ENCODE measurements at places on chromosomes 5 and 9.

DNA sequence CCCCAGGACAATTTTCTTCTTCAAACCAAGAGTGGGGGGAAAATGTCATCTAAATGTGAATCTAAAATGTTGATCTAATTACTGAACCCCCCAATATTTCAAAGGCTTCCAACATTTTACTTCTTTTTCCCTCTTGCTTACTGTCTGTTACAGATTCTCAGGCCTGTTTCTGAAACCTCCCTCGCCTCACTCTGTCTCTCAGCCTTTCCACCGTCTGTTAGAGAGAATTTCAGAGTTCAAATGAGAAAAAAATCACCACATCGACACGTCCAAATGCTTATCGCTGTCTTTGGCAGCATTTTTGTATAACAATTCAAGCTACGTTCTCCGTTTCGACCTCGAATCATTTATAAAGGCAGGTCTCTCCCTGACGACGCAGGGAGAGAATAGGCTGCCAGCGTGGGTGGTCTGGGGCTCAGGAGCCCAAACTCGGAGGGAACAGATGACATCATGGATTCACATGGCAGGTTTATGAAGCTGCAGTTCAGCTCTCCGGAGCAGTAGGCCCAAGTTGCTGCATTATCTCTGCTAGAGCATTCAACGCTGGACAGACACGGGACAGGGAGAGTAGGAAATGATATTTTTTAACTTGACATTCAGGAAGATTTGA is 139.8 kb downstream of the GAS1 start:
- DNase-seq = no peak

DNA sequence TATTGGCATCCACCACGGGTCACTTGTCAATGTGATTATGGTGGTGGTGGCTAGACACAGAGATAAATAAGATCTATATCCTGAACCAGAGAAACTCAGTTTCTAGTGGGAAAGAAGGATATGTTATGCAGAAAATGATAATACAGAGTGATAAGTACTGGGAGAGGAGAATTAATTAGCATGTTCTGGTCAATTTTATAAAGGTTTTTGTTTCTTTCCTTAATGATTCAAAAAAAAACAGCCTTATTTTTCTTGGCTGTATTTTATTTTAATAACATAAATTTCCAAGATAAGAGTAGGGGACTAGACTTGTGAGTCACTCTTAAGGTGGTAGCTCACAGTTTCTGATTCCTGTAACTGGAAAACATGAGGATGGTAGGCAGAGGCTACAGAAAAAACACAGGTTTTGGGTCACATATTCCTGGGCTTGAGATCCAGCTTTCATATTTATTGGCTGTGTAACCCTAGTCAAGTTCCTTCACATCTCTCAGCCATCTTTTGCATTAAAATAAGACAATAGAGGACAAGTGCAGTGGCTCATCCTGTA is 350.3 kb upstream of the RPS23 start:
- no peak for DNase-seq

- DNase-seq = no peak
Observed at GRCh38 chr5:111929261-111929660, 172.3 kb upstream of the NREP start.

- no peak for DNase-seq
Observed at GRCh38 chr5:95606419-95606818, 13.5 kb upstream of the GPR150 start.

GRCh38 chr9:115327436-115328122 is 209.6 kb upstream of the TNC start:
- DNase-seq = no peak

DNA sequence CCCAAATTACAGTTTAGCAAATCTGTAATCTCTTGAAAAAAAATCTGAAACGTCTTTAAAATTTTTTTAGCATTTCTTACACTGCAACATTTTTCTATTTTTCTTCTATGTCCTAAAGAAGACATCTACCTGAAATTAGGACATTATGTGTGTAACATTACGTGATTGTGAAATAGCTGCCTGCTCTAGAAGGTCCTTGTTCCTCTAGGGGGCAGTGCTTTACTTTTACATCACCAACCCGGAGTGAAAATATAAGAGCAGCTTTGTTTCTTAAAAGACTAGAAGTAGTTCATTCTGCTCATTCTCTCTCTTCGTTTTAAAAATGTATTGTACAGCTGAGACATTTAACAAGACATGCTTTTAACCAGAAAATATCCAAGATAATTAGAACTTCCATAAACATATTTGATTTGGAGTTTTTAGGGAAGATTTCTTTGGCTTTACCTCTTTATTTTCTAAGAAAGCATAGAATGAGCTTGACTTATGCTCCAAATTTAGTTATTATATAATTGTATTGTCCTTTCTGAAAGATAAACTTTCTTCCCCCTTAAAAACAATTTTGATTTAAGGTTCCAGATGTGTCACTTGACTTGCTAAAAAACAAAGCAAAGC is 48.1 kb upstream of the RIOK2 start:
- DNase-seq = no peak

DNA sequence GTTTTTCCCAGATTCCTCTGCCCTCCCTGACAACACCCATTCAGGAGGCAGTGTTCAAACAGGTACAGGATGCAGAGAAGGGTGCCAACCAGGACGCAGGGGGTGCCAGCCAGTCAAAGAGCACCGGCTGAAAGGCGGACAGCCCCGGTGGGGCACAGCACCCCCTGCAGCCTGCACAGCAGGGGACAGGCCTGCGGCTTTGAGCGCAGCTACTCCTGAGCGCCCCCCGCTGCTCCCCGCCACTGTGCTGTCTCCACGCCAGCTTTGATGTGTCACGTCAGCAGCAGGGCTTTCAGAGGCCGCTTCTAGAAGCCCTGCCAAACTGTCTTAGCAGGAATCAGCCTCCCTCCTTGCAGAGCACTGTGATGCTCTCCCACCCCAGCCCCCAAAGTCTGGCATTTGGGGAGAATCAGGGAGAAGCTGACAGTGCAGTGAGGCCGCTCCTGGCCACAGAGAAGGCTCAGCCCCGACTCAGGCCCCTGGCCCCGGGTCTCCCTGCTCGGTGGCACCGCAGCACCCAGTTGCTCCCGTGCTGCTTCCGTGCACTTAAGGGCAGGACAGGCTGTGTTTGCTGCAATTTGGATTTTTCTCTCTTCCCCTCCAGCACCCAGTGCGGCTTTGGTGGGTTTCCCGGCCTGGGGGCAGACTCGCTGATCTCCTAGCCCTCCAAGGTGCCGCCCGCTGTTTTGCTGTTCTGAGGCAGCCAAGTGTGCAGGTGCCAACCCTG is 20.3 kb downstream of the AK8 start:
- no peak for DNase-seq

DNA sequence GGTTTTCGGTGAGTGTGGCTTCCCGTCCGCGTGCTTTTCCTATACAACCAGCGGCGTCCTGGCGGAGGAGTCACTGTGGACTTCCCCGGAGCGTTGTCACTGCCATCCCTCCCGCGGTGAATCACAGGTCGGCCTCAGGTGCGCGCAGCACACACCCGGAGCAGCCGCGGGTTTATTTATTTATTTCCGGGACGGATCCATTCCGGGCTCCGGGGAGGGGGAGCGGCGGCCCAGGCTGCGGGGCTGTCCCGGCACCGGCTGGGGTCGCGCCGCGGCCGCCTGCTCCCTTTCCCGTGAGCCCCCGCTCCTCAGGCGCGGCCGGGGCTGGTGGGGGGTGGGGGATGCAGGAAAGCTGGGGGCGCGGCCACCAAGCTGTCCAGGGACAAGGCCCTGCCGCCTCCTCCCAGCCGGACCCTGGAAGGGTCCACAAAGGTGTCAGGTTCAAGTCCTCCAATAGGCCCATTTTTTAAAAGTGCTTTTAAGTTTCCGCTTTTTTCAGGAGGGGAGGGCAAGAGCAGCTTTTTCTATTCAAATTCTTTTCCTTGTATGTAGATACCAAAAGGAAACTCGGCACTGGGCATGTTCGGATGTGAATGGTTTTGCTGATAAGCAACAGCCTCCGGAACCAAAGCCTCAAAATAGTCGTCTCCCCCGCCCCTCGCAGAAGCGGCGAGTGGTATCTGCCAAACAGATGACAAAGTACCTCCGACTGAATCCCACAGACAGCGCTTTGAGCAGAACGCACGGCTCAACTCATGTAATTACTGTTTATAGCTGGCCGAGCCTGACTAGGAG is 192.5 kb downstream of the CD180 start:
- DNase-seq = peak; percentile 89

GRCh38 chr5:38648703-38649291 is 92.4 kb upstream of the LIFR start:
- no peak for DNase-seq

DNA sequence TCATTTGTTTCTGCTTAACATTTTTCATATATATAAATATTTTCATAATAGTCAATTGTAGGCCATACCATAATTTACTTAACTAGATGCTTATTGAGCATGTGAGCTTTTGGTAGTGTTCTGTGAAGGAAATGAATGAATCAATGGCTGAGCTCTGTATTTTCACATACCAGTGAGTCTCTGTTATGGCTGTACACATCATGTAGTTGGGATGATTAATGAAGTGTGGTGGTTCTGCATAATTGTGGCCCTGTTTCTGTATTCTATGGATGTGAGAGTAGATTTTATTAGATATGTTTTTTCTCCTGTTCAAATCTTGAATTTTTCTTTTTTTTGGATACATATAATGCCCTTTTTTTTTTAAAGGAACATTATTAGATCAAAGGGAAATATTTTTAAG is 56.2 kb downstream of the CTNNA1 start:
- no peak for DNase-seq

GRCh38 chr5:109900911-109901627 is 211.3 kb downstream of the MAN2A1 start:
- no peak for DNase-seq

- no peak for DNase-seq
Observed at GRCh38 chr5:318931-319601, 2.4 kb upstream of the AHRR start.

DNA sequence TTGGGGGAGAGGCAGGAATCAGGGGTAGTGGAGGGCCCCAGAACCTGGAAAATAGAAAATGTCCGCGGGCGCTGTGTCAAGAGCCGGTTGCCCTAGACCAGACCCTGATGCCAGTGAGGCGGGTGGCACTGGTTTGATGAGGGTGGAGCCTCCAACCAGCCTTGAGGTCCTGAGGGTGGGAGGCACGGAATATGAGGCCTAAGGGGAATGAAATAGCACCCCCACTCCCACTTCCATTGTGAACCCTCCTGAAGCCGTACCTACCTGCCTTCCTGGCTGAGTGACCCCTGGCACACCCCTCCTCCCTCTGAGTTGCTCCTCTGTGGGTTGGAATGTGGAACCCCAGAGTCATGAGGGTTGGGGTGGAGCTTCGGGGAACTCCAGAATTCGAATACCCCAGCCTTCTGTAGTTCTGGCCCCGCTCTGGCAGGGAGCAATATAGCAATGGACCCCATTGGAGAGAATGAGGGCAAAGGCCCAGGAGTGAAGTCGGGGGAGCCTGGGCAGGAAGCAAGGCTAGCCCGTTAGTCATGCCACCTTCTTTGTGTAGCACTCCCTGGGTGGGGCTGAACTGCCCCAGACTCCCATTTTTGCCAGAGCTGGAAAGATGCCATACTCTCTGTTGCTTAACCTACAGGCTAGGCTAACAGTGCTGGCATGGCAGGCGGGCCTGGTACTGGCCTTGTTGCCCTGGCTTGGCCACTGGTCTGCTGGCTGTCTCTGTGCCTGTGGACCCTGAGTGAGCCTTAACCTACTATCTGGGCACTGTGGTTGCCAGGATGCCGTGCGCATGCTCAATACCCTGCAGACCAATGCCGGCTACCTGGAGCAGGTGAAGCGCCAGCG is 1.0 kb downstream of the FPGS start:
- peak; percentile 31 for DNase-seq

- no peak for DNase-seq
Observed at GRCh38 chr5:172364773-172365172, 81.2 kb upstream of the UBTD2 start.

DNA sequence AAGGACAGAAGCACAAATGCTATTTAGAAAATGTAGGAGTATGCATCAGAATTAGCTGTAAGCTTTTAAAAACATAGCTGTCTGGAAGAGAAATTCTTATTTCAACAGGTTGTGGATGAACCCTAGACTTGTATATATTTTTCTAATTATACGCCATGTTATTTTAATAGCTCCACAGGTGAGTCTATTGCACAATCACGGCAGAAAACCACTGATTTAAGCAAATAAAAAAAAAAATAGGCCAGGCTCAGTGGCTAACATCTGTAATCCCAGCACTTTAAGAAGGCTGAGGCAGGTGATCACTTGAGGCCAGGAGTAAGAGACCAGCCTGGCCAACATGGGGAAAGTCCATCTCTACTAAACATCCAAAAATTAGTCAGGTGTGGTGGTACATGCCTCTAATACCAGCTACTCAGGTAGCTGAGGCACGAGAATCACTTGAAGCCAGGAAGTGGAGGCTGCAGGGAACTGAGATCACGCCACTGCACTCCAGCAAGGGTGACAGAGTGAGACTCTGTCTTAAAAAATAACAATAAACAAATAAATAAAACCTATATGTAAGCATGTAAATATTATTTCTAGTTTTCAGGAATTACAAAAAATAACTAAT is 11.7 kb downstream of the TRIM23 start:
- DNase-seq = no peak

- DNase-seq = no peak
Observed at GRCh38 chr5:150670275-150670947, 9.4 kb downstream of the MYOZ3 start.

DNA sequence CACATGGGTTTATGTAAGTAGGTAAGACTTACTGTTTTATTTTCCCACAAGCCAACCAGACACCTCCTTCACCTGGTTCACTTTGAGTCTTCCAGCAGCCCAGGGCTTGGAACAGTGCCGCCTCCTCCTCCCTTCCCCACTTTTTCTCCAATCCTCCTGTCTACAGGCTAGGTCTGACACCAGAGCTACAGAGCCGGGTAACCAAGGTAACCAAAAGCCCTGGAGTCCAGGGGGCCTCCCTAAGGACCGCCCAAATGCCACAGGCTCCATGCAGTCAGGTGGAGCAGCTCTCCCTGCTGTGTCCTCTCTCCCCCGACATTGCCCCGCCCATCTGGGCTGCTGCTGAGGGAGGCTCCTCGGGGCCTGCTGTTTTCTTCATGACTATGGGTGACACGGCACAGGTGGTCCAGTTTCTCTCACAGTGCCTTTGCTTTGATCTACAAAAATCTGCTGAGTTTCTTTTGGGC is 138.0 kb upstream of the EFNA5 start:
- DNase-seq = no peak

GRCh38 chr5:158056130-158056825 is 197.3 kb upstream of the CLINT1 start:
- DNase-seq = no peak

GRCh38 chr9:87214991-87215390 is 267.7 kb upstream of the GAS1 start:
- no peak for DNase-seq

DNA sequence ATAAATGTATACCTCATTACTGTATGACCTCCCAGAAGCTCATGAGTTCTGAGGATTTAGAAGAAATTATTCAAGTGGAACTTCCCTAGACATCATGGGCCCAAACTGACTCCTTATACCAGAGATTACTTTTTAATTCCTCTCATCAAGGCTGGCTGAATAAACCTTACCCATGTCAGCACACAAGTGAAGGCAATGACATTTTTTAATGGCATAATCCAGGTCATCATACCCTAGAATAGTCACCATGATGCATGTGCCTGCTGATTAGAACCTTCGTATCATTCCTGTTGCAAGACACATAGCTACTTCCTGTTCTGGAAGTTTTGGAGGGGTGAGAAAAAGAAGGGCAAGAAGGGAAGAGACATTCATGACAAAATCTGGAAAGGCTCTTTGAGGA is 49.8 kb upstream of the IFNK start:
- DNase-seq = no peak

- DNase-seq = no peak
Observed at GRCh38 chr5:75364571-75365280, 27.7 kb downstream of the HMGCR start.

GRCh38 chr5:15425766-15426165 is 74.2 kb upstream of the FBXL7 start:
- DNase-seq = no peak

- DNase-seq = peak; percentile 54
Observed at GRCh38 chr5:132419502-132420468, 50.3 kb downstream of the SLC22A5 start.
